Heart left ventricle (tissue), 16 donors: ENCODE measurements at places on chromosomes 3 and 15. TPM values are rescaled to one million over a fixed set of nuclear protein-coding genes. Genes with fewer than 3 reads are reported as not detected.

The C15orf39 gene
- 6.5 TPM for polyA plus RNA-seq

The MASP1 gene
- polyA plus RNA-seq = 84.1 TPM

The RFT1 gene
- 9.3 TPM for polyA plus RNA-seq

The CCDC80 gene
- polyA plus RNA-seq = 10.4 TPM
